ENCODE measurements at places on chromosomes 1 and 21.
A peak's percentile ranks its signal among the peaks of the same experiment; 100 is the strongest.

- DNase-seq = no peak
These were observed 2.8 kb downstream of the TGFB2 start for GRCh38 chr1:218347723-218348627.

GRCh38 chr1:210144736-210145135 lies 87.9 kb upstream of the SERTAD4 start:
- DNase-seq = no peak

DNA sequence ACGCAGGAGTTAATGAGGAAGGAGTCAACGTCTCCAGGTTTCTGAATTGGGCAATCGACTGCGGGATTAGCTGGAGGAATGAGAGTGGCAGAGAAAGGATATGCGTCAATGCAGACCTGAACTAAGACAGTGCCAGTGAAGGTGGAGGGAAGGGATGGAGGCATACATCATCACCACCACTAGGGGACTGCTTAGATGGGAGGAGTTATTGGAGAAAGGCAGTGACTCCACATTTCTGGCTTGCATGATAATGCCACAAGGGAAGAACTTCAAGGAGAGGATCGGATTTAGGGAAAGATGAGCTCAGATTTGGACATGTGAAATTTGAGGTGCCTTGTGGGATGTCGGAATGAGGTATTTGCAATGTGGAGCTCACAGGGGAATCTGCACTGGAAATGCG lies 17.5 kb downstream of the VASH2 start:
- no peak for DNase-seq

DNA sequence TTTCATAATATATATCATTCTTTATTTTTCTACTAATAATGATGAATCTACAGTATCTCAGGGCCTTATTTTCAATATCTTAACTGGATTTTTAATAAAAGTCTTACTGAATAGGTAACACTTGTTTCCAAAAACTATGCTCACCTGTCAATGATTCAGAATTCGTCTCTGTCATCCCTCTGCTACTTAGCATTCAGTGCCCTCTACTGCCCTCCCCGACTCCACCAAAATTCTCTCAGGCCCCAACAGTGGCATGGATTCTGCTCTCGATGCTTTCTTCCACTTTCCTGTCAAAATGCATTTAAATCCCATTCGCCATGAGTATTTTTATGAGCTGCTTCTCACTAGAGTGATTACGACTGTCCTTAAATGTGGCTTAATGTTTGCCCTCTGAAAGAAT lies 10.5 kb upstream of the BACH1 start:
- DNase-seq = no peak

DNA sequence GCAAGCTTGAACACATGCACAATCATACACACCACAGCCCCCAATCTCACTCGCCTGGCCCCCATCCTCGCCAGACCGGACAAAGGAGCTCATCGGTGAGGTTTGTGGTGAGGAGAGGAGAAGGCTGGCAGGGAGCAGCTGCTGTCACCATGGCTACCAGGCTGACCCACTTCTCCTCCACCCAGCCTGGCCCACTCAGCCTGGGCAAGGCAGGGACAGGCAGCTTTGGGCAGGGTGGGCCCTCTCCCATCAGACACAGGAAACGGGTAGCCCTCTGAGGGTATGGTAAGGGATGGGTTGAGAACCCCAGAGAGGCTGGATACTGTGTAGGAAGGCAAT lies 15.9 kb downstream of the RIMS3 start:
- no peak for DNase-seq

DNA sequence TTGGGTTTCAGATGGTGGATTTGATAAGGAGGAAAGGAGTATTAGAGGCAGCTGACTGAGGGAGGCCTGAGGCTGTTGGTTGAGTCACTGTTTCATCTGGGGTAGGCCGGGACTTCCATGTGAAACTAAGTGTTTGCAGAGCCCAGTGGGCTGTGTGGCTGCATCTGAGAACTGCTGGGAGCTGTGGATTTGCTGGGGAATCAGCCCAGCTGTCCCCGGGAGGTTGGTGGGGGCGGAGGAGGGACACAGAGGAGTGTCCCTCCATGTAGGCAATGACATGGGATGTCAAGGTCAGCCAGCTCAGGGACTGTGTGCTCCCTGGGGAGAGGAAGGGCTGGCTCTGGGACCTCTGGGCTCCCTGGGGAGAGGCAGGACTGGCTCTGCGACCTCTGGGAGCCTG lies 36.4 kb downstream of the SLC2A7 start:
- no peak for DNase-seq

DNA sequence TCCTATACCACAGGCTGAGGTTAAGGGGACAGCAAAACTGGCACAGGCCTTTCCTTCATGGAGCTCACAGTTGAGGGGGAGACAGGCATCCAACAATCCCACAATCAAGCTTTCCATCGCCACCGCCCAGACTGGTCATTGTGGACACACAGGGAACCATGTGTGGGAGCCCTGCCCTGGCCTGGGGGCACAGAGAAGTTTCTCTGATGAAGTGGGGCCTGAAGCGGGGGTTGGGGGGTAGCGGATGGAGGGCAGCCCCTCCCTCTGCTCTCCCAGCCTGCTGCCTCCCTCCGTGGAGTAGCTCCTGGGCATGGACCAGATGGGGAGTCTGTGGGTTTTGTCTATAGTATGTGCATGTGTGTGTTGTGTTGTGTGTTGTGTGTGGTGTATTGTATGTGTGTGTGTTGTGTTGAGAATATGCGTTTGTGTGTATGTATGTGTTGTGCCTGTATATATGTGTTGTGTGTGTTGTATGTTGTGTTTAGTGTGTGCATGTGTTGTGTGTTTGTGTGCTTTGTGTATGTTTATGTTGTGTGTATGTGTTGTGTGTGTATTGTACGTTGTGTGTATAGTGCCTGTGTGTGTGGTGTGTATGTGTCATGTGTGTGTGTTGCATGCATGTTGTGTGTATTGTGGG lies 14.4 kb upstream of the LDLRAP1 start:
- DNase-seq = no peak

- peak; percentile 65 for DNase-seq
These were observed 1.6 kb upstream of the ENO1 start for GRCh38 chr1:8879922-8880676.

DNA sequence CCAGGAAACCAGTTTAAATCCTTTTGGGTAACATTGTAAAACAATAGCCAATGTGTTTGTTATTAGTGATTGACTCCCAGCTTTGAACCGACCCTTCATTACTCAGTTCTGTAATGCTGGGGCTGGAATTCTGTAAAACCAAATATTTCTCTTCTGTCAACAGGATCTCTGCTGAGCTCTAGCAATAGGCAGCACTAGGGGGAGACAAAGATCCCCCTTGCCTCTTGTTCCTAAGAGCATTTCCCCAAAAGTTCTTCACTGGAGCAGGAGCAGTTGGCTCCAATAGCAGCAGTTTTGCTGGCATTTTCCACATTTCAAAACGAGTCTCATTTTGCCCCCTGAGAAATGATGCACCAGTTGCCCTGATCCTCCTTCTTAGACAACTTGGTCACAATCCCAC lies 1671.1 kb downstream of the MRPL39 start:
- DNase-seq = peak; percentile 11

GRCh38 chr1:14969006-14969405 lies 184.5 kb upstream of the TMEM51 start:
- no peak for DNase-seq

GRCh38 chr21:44021064-44021463 lies 9.0 kb downstream of the TRAPPC10 start:
- no peak for DNase-seq

DNA sequence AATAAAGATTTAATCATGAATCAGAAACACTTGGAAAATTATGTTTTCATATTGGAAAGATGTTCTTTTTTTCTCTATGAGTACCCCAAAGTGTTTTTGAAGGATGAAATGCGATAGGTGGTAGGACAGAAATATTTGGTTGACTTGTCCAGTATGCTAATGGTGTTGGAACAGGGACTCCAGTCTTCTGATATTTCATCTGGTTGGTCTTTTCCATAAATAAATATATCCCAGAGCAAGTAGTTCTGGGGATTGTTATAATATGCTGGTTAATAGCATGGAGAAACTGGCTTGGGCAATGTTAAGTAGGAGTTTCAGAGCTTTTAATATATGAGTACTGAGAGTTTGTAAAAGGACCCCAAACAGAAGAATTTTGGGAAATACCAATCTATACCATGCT lies 8.7 kb downstream of the PGM1 start:
- DNase-seq = no peak

- DNase-seq = no peak
These were observed 46.9 kb upstream of the GOLT1A start for GRCh38 chr1:204260601-204261197.

DNA sequence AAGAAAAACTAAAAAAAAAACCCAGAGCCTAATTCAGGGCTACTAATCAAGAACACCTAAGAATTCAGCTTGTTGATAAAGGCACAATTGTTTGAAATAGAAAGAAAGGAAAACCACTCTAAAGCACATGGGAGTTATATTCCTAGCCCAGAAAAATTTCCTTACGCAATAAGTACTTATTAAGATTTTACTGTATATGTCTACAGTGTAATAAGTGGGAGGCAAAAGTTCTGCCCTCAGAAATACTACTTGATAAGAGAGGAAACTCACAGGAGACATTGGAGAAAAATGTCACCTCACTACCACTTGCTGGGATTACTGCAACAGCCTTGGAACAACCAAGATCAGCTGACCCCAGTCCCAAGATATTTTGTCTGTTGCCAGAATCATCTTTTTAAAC lies 66.1 kb downstream of the IARS2 start:
- DNase-seq = no peak

GRCh38 chr21:41031701-41032220 lies 136.2 kb upstream of the BACE2 start:
- no peak for DNase-seq

DNA sequence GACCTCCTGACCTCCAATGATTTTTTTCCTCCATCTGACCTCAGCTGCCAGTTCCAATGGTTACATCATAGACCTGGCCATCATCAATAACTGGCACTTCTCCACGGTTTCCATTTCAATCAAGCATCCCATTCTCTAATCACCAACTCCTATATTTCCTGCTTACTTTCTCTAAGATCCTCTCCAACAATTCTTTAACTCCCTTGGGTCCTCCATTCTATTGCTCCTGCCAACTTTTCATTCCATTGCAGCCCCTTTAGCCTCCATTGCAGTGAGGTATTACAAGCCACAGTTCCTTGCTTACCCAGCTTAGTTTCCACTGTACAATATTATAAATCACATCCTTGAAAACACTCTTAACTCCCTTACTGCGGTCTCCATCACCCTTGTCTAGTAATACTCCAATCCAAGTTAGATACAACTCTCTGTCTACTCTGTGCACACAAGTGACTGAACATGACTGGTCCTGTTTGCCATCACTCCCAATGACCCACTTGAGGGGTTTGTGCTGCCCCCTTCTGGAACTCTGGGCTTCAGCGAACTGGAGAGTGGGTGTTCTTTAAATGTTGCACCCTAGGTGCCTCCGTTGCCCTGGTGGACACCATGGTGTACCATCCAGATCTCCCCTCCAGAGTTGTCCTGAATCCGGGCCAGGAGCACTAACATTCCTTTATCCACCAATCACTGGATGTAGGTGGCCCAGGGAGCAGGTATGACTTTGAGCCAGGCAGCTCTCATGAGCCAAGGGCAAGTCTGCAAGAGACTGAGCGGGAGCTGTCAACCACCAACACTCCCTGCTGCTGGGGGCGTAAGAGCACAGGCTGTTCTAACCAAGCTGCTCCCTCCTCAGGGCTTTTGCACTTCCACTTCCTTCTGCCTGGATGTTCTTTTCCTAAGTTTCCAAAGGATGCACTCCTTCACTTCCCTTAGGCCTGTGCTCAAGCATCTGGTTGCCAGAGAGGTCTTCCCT lies 3.7 kb upstream of the FNDC7 start:
- peak; percentile 24 for DNase-seq

- no peak for DNase-seq
These were observed 114.2 kb downstream of the LIPI start for GRCh38 chr21:14096577-14096976.

DNA sequence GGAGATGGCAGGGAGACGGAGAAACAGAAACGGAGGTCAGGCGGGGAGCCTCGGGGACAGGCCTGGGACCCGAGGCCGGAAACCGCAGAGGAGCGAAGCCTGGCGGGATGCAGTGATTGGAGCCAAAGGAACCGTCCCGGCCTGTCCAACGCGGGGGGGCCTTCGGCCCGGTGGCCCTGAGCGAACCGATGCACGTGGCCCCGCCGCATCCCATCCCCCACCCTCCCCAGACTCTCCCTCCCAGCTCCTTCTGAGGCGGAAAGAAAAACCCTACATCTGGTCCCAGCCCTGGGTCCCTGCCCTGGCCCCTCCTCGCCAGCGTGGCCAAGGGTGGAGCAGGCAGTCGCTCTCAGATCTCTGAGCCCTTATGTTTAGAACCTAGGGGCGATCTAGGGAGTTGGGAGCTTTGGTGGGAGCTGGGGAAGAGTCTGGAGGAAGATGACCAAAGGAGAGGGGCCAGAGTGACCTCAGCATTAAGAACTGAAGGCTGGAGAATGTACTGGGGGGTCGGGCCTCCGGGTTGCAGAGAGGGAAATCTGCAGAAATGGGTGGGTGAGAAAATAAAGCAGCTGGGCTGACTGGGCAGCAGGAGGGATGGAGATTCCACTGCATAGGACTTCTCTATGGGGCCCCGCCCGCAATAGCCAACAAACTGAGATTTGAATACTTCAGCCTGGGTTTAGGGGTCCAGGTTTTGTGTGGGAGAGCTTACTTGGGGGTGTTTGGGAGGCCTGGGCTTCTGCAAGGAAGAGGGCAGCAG lies 1.5 kb upstream of the CRABP2 start:
- DNase-seq = no peak

Data from GM13976 (cell line).